Smooth muscle cell of the umbilical artery (primary cell): ENCODE measurements at places on chromosomes 1 and 21. TPM values are rescaled to one million over a fixed set of nuclear protein-coding genes. Genes with fewer than 3 reads are reported as not detected.

Gene GBP4
- total RNA-seq: 0.32 and 3.9 TPM in 2 replicates

Gene NCMAP
- not detected in 2 replicates for total RNA-seq

Gene NGF
- total RNA-seq: 0.60 and 0.89 TPM in 2 replicates

Gene SPRR2G
- not detected in 2 replicates for total RNA-seq

Gene CBS
- total RNA-seq: 13.4 and 85.5 TPM in 2 replicates
